ENCODE measurements at places on chromosomes 16 and 17.
A peak's percentile ranks its signal among the peaks of the same experiment; 100 is the strongest.

GRCh38 chr16:10314811-10315210 lies 71.0 kb upstream of the ATF7IP2 start:
- no peak for DNase-seq

DNA sequence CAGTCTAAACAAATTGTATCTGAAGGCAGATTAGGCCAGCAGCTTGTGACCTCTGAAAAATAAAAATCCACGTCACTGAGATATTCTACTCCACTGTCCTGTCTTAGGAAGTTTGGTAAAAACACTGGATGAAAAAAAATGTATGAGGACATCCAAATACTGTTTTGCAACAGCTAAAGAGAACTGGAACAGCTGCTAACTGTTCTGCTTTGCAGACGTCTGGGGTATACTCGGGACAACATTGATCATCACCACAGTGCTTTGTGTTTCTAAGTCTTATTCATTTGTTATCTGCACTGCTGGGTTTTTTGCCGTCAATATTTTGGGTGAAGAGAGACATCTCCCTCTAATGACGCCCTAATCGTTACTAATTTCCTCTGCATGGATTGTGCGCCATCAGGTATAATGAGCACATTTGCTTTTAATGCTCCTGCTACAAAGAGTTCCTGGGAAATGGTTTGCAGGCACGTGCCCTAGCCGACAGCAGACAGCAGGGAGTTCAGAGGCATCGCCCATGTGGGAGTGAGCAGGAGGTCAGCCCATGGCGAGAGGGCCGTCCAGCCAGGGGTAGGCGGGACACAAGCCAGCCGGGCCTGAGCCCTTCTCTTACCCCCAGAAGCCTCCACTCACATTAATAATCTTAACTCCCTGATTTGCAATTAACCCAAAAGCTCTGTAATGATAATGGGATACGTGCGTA lies 87.0 kb downstream of the CBLN1 start:
- no peak for DNase-seq

DNA sequence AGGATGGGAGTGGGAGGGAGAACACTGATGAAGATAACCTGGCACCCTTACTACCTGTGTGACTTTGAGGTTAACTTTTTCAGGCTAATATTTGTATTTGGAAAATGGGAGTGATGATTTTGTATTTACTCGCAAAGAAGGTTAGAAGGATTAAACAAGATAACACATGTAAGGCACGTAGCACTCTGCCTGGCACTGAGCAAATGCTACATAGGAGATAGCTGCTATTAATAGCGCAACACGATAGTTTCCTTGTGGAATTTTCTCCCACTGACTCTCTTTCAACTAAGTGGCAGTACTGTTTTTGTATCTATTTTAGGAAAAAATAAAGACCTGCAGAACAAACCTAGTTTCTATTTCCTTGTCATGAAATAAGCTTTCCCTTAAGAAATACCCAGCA lies 15.4 kb upstream of the KCNJ16 start:
- no peak for DNase-seq

DNA sequence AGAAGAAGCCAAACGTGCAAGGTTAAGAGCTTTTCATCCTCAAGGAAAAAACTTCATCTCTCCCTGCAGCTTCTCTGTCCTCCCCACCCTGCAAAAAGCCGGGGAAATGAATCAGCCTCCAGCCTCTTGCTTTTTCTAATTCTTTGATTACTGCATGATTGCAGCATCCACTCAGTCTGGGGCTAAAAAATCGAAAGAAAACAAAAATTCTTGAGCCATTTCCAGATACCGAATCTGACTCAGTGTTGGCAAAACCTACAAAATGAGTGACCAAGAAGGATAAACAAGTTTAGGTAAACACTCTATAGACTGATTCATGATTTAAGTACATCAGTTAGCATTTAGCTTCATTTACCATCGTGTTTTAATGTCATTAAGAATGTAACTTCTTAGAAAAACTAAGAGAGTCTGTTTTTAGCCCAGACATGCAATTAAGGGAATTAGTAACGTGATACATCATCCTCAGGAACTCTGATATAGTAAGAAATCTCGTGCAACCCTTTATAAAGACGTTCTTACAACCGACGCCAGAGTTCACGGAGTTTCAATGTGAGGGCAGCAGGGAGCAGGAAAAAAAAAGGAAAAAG lies 287.3 kb upstream of the FOXF1 start:
- DNase-seq: no peak

DNA sequence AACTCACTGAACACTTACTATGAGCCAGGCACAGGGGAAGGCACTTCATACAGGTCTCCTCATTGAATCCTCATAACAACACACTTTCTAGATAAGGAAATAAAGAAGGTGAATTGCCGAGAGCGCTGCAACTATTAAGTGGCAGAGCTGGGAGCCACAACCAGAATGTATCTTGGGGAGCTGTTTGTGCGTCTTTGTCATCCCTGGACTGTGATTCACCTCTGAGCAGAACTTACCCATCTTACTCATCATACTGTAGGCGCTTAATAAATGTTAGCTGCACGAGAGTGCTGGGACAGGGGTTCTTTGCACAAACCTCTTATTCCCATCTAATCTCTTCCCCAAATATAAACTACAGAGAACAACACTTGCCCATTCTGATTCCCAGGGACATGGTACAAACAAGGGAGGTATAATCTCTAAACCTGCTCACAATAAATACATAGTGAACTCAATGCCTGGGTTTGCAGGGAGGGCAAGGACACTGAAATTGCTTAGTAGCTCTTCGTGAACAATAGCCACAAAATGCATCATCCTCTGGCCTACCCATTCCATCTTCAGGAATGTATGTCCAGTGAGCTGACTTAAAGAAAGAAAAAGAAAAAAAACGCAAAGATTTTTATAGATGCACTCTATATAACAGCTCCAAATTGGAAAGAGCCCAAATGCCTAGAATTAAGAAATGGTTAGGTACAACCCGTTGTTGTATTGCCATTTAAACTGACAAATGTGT lies 43.0 kb downstream of the MYO18A start:
- DNase-seq: no peak

- DNase-seq: no peak
Observed at GRCh38 chr16:56789360-56789759, 59.4 kb downstream of the NUP93 start.

GRCh38 chr16:85323230-85323960 lies 211.1 kb upstream of the CIBAR2 start:
- no peak for DNase-seq

DNA sequence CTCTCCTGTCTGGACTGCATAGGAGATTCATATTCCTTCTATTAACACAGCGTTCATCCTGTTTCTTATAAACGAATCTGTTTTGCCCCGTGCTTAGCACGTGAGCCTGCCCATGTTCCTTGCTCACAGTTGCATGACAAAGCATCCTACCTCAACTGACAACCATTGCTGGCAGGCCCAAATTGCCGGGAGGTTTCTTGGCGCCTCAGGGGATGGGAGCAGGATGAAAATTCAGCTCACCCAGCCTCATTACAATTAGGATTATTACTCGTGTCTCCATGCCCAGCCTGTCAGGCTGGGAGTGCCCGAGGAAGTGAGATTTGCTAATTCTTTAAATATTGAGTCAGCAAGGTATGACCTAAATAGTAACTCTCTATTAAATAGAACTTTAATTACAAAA lies 36.7 kb upstream of the HELZ start:
- DNase-seq: no peak

DNA sequence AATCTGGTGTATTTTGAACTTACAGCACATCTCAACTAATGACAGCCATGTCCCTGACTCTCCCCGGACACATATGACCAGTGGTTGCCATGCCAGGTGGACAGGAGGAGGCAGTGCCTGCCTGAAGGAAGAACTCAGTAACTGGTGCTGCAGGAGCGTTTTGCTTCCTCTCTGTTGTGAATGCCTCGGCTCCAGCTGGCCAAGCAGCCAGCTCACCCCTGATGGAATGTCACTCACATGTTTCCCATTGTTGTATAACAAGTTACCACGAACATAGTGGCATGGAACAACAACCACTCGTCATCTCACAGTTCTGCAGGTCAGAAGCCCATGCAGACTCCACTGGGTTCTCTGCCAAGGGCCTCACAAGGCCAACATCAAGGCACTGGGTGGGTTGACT lies 20.1 kb upstream of the IRF8 start:
- DNase-seq: no peak

DNA sequence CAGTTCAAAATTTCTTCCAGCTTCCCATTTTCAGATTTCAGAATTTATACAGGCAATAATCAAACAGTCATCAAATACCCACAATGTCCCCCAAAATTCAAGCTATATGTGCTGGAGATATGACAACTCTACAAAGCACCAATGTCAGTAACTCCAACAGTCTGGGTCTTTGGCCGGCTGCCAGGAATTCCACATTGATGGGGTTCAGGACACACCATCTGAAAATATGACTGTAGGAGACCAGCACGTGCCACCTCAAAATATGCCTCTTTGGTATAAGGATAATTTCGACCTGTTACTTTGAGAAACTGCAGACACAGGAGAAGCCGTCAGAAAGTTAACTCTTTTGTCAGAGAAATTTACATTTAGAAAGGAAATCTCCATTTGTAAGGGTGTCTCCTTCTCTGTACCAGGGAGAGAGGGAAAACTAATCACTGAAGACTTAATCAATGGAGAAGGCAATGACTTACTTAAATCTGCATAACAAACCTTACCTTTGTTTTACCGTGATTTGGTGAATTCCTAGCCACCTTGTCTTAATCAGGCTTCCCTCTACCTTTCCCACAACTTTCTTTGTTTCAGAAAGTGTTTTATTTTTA lies 594.3 kb upstream of the CDH5 start:
- DNase-seq: peak; percentile 52

DNA sequence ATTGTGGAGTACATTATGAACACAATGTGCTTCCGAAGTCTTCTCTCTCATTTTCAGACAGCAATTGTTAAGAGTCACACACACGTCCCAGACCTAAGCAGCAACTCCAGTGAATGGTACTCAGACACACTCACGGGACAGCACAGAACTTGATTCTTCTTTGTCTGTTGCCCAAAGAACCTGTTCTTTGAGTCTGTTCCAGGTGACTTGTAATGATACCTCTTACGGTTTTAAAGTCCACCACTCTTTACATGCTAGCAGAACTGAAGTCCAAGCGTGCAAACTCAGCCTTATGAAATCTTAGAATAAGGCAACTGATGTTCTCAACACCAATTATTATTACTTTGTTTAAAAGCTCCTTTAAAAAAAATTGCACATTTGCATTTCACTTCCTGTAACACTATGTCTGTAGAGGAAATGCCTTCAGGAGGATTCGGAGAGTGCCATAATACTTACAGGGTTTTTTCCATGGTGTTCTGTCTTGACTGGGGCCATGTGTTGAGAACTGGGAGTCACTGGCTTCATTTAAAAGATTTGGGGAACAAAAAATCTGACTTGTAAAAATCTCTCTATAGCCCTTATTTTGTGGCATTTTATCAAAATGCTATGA lies 48.1 kb downstream of the MARF1 start:
- no peak for DNase-seq

DNA sequence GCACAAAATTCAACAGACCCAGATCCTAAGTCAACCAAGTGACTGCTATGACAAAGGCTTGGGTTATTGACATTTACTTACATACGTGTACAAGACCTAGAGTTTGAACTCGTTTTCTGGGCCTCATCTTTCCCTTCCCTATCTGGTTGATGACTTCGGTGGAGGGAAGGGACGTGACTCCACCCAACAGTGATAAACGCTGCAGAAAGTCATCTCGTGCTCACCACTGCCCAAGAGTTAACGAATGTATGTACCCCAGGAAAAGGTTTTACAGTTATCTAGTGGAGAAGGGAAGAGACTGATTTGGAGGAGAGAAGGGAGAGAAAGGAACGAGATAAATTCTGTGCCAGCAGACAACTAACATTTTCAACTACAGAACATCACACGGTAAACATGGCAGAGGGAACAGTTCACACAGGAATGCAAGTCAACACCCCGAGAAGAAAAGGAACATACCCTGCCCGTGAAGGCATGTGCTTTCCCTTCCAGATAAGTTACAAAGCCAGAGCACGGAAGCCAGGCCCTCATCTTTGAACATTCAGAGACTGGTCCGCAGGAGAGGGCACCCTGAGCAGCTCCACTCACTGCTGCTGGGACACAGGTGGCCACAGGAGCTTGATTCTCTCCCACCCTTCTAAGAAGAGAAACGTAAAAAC lies 13.9 kb upstream of the CYTH1 start:
- DNase-seq: no peak

DNA sequence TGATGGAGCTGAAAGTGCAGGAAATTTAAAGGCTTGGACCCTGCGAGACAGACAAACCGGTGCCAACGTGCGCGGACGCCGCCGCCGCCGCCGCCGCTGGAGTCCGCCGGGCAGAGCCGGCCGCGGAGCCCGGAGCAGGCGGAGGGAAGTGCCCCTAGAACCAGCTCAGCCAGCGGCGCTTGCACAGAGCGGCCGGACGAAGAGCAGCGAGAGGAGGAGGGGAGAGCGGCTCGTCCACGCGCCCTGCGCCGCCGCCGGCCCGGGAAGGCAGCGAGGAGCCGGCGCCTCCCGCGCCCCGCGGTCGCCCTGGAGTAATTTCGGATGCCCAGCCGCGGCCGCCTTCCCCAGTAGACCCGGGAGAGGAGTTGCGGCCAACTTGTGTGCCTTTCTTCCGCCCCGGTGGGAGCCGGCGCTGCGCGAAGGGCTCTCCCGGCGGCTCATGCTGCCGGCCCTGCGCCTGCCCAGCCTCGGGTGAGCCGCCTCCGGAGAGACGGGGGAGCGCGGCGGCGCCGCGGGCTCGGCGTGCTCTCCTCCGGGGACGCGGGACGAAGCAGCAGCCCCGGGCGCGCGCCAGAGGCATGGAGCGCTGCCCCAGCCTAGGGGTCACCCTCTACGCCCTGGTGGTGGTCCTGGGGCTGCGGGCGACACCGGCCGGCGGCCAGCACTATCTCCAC lies at the start of gene NOG:
Gene NOG, plus strand, starts transcription at position 54 of the 674 bp plus-strand sequence. Its CDS starts 525 bp downstream, at position 579.
- peak; percentile 64 for DNase-seq
